ENCODE measurements at places on chromosomes 16 and 17. TPM values are rescaled to one million over a fixed set of nuclear protein-coding genes. Genes with fewer than 3 reads are reported as not detected.

The CSH2 gene
- total RNA-seq: not detected

- no peak for DNase-seq
Observed at GRCh38 chr16:52567193-52567592, 20.2 kb upstream of the TOX3 start.

GRCh38 chr16:56389554-56389953 is 35.8 kb downstream of the AMFR start:
- DNase-seq: no peak

The CACNA1H gene
- 15.2 TPM for total RNA-seq

- DNase-seq: no peak
Observed at GRCh38 chr17:42325026-42325425, 36.7 kb downstream of the STAT5A start.

The SGCA gene
- 1.3 TPM for total RNA-seq

- DNase-seq: no peak
Observed at GRCh38 chr17:42199416-42200011, 5.2 kb upstream of the GHDC start.

DNA sequence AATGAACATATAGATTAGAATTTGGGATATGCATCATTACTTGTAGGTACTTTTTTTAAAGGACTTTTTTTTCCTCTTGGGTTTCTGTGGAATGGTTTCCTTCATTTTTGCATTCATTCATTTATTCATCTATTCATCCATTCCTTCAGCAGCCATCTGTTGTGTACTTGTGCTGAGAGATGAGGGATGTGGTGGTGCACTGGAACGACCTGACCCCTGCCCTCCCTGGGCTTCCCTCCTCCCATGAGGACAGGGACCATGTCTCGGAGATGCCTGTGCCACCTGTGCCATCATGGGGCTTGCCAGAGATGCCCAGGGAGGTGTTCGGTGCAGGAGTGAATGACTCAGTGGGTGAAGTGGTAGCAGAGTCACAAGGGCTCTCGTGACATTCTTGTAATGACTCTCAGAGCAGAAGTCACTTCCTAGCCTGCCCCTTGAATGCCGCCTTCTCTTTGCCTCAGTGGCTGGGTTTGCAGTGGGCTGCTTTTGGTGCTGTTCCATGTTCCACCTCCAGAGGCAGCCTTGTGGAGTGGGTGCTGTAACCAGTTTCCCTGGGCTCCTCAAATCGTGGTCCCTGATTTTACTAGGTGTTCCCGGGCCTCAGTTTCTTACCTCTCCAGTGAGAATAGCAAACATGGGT is 43.9 kb downstream of the CLEC16A start:
- DNase-seq: no peak

- DNase-seq: no peak
Observed at GRCh38 chr17:45296833-45297124, 20.0 kb downstream of the MAP3K14 start.

- DNase-seq: no peak
Observed at GRCh38 chr17:31374094-31374447, 17.4 kb upstream of the RAB11FIP4 start.

The BRIP1 gene
- under 0.01 TPM for total RNA-seq

DNA sequence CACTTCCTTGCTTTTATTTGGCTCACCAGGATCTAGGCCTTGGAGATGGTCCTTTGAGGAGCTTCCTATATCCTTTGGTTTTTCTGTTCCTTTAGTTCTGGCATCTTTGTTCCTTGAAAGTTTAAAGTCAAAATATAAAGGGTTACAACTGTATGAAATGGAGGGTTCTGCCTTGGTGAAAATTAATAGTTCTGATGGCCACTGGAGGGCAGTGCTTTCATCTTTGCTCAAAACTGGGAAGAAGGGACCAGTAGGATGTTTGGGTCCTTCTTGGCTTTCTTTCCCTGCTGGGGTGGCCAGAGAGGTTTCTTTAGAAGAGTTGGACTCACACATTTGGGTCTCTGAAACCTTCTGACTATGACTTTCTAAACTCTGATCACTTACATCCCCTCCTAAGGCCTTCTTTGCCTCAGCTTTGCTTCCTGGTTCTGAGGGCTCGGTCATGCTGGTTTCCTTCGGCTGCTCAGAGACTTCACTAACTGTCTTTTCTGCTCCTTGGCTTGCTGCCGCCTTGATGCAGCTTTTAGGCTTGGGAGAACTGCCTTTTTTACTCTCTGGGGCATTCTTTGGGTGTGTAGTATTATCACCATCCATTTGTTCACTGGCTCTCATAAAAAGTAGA is 10.9 kb upstream of the ITGA2B start:
- no peak for DNase-seq

The KRTAP4-1 gene
- total RNA-seq: not detected

- no peak for DNase-seq
Observed at GRCh38 chr17:65913326-65913850, 278.5 kb downstream of the CEP112 start.

GRCh38 chr17:75152922-75153779 is 1.2 kb downstream of the JPT1 start:
- peak; percentile 23 for DNase-seq

DNA sequence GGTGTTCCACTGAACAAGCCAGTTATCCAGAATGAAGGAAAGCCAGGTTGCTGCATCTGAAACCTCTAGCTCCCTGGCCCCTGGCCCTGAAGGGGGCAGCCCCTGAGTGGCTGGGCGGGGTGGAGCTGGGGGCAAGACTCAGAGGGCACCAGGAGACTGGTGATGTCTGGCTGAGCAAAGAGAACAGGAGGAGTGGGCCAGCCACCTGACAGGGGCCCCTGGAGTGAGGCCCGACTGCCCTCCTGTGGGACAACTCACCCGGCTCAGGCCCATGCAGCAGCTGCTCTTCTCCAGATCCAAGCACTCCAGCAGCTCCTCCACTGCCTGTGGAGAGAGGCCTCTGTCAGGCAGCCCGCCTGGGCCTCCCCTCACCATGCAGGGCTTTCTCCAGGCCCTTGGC is 60.4 kb downstream of the PIPOX start:
- no peak for DNase-seq

- DNase-seq: peak; percentile 90
Observed at GRCh38 chr17:39153599-39154051, 2.2 kb upstream of the PLXDC1 start.

DNA sequence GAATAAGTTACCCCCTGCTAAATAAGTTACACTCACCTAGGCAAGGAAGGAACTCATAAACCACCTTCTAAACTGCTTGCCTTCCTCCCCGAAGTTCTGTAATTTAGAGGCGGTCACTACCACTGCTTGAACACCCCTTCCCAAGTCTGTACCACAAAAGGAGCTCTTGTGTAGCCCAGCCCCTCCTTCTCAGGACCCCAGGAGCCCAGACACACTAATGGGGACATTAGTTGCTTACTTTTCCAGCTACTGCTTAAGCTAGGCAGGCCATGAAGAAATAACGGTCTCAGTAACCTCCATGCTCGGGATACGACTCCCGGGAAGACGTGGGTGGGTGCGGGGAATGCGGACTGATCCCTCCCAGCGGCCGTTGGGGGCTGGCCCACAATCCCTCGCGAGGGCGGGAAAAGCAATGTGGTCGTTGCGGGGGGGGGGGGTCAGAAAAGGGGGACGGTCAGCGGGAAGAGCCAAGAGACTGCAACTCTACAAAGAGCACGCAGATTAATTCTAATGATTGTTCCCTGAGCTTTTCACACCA is at the start of gene TEX14:
Gene TEX14 (minus strand): TSS at position 345 of the 538 bp plus-strand sequence. CDS start 40,044 bp downstream, outside the sequence.
- DNase-seq: no peak

- DNase-seq: no peak
Observed at GRCh38 chr16:71524566-71525553, 1.4 kb upstream of the CHST4 start.

DNA sequence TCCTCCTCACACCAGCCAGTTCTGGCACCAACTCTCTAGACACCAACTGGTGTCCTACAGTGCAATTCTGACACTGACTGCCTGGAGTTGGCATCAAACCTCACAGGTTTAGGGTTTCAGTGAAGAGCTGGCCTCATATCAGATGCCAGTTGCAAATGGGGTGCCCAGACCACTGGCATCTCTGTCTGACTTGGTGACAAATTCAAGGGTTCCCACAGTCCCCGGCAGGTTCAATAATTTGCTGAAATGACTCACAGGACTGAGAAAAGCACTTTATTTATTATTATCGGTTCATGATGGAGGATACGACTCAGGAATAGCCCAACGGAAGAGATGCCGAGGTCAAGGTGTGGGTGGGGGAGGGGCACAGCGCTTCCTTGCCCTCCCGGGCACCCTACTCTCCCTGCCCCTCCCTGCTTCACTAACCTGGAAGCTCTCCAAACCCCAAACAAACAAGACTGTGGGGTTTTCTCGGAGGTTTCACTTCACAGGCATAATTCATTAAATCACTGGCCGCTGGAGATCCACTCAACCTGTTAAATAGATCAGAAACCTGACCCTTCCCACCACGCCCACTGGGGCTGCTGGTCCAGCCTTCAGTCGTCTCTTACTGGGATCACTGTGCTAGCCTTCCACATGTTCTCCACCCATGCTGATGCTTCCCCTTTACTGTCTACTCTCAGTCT is 1.7 kb upstream of the NLRP1 start:
- DNase-seq: no peak

- DNase-seq: peak; percentile 40
Observed at GRCh38 chr17:39231591-39232551, 6.1 kb upstream of the STAC2 start.

- DNase-seq: peak; percentile 48
Observed at GRCh38 chr16:84928679-84929420, 82.5 kb downstream of the ZDHHC7 start.

The PYY gene
- total RNA-seq: not detected

DNA sequence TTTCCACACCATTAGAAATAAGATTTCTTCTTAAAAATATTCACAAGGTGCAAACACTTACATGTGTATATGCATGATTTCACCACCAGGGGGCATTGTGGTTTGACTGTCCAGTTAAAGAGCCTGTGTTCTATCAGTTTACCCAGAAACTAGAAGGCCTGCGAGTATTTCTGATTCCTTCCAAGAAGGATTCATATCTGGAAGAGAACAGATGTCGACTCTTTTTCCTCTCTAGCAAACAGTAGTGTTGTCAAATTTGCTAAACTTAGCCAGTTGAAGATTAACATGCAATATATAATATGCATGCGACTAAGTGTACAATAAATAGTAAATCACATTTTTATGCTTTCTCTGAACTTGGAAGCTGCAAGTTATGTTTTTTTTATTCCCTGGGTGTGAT is 404.1 kb downstream of the WWOX start:
- DNase-seq: peak; percentile 68

GRCh38 chr16:15874745-15875314 is 13.6 kb downstream of the CEP20 start:
- DNase-seq: peak; percentile 71

DNA sequence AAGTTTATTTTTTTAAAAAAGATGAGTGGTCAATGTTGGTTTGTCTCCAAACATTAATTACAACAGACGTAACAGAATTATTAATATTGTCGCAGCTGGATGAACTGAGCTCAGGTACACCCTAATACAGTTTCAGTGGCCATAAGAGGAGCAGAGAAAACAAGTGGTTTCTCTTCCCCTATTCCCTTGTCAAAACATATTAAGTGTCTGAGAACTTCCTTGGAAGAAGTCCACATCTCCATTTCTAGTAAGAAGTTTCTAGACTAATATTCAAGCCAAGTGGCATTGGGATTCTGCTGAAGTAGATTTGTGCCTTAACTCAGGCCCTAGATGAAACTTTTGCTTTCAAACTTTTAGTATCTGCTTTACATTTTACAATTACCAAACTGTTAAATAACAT is 47.7 kb downstream of the GNA13 start:
- DNase-seq: no peak

The PIK3R5 gene
- total RNA-seq: 4.6 TPM
